ENCODE measurements at places on chromosomes 1 and 21.
A peak's percentile ranks its signal among the peaks of the same experiment; 100 is the strongest.

DNA sequence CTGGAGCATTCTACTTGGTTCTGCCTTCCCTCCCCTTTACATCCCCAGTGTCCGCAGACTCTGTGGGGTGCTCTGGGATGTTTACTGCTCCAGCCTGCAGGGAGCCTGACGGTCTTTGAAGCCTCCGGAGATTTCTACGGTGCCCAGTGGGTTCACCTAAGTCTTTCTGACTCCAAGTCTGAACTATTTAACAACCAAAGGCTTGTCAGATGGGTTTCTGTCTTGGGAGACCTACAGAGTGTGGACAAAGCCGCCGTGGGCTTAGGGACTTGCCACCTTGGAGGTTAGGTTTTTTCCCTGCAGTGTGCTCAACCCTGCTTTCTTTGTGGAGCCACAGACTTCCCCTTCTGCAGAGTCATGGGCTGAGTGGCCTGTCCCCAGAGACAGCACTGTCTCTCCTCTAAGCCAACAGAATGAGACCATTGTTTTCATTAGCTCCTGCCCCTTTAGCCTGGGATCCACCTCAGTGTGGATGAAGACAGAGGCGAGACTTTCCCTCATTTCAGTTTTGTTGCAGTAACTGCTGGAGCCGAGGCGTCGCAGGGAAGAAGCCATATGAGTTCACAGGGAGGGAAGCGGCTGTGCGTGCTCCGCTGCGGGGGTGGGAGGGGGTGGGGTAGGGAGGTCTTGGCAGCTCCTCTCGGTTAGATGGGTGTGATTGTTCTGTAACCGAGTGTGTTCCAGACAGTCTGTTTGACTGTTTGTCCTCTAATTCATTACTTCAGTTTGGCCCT lies 120.7 kb downstream of the CNIH3 start:
- DNase-seq, result no peak

DNA sequence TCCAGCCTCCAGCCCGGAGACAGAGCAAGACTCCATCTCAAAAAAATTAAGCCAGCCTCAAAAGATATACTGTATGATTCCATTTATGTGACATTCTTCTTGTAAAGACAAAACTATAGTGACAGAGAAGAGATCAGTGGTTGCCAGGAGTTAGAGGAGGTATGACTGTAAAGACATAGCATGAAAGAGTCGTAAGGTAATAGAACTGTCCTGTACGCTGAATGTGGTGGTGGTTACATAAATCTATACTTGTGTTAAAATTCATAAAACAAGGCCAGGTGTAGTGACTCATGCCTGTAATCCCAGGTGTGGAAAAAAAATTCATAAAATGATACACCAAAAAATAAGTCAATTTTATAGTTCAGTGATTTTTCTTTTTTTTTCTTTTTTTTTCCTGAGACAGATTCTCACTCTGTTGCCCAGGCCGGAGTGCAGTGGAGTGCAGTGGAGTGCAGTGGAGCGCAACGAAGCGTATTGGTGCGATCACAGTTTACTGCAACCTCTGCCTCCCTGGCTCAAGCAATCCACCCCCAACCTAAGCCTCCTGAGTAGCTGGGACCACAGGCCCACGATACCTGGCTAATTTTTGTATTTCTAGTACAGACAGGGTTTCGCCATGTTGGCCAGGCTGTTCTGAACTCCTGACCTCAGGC lies 84.9 kb upstream of the CXADR start:
- no peak for DNase-seq

DNA sequence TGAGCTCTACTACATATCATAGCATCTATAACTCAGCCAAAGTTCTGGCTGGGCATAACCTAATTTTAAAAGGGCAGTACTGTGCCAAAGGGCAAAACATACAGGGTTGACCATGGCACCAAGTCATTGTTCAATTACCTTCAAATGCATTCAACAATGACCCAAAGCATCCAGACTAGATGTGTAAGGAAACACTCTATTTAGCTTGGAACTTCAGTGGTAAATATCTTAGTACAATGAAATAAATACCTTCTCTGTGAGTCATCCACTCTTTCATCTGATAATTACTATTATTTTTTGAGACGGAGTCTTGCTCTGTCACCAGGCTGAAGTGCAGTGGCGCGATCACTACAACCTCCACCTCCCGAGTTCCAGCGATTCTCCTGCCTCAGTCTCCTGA lies 70.0 kb downstream of the NVL start:
- DNase-seq, result no peak

DNA sequence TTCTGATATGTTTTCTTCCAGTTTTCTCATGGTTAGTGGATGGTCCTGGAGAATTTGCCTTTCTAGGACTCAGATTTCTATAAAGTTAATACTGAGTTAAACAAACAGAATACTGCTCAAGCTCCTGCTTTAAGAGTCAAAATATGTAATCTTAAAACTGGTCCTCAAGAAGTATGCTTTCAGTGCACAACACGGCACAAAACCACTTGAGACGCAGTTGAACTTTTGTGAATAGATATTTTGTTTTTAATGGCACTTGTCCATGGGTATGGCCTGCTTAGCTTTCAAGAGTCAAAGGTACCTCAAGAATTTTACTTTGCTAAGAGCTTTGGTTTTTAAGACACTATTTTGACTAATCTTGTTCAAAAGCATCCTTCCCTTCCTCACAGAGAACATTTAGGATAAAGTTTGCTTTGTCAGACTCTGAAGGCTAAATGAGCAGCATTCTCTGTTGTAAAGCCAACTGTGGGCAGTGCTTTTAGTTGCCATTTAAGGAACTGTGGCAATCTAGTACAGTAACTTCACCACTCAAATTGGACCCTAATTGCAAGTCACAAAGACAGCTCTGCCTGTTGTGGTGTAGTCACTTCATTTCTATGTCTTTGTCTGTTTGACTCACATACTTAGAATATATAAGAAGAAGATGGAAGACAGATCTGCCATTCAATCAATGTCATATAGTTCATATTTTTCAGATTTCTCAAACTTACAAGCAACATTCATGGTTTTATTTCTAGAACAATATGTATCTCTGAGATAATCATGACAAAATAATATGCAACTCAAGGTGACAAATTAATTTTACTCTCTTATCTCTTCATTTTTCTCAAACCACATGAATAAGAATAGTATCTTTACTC lies 28.8 kb downstream of the SAMD13 start:
- DNase-seq, result no peak

GRCh38 chr21:45170987-45171386 lies 96.6 kb downstream of the ADARB1 start:
- DNase-seq, result no peak

- DNase-seq, result no peak
These were observed 2.9 kb upstream of the SHCBP1L start for GRCh38 chr1:182955596-182956588.

DNA sequence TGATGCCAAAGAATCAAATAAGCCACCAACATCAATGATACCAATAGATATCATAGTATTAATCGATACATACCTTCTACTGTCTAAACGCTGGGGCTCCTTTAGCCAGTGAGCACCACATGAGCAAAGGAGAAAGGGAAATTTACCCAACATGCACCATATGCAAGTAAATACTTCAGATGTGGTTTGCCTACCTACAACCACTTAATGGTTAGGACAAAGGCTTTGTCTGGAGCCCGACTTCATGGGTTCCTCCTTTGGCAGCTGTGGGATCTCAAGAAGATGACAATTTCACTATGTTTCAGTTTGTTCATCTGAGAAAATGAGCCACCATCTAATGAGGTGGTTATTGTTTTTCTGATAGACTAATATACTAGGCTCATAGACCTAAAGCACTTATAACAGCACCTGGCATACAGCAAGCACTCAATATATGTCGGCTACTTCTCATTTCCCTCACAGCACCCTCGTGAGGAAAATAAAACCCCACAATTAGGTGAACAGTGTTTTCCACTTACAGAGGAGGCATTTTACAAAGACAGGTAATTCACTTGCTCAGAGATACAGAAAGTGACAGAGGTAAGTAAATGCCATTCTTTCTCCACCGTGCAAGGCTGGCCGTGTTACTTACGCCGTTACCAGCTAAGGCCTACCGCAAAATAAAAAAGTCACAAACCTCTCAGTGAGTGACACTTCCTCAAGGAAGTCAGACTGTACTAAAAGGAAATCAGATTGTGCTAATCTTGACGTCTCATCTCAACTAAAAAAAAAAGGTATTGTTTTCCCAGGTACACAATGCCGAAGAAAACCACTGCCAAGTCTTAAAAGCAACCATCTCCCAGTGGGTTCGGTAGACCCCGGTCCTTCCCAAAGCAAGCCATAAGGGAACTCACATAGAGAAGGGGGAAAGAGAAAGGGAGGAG lies 1.6 kb downstream of the TTC13 start:
- DNase-seq, result no peak

GRCh38 chr1:24964811-24965570 lies 34.9 kb upstream of the RUNX3 start:
- peak; percentile 93 for DNase-seq

- no peak for DNase-seq
These were observed 69.7 kb upstream of the ZC3H12A start for GRCh38 chr1:37404711-37405110.

DNA sequence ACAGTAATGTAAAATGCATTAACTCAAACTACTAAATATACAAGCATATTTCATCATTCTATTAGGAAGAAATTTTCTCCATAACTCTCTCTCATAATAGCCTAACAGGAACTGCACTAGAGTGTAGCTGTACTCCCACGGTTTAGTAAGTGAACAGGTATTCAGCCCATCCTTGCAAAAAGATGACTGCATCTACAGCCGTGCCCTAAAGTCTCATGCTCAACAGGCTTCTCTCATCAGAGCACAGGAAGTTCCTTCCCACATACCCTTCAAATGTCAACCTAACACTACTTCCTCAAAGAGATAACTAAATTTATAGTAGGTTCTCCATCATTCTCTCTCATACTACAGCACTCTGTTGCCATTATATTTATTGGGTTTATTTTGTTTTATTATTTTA lies 251.6 kb downstream of the AKT3 start:
- peak; percentile 16 for DNase-seq

DNA sequence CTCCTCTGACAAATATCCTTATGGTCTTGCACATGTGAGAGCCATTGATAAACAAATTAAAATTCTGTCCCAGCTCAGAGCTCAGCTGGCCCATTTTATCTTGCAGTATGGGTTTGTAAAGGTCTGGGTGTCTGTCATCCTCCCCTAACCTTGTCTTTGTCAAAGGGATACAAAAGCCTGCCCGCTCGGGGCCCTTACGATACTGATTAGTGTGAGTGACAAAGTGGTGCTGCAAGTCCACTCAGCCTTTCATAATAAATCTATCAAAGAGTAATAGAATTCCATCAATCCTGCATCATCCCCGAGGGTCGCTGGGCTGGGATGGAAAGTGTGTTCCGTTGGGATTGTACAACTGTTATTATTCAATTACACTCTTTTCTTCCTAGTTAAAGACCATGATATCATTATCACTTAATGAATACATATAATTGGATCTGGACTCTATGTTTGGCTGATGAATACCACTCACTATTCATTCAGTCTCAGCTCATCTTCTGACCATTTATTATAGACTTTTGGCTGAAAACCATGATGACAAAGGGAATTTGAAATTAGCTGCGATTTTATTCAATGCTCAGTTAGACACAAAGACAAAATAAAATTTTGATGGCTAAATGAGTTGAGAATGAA lies 122.5 kb upstream of the FOXD3 start:
- no peak for DNase-seq

- DNase-seq, result no peak
These were observed 166.6 kb downstream of the ZC3H11B start for GRCh38 chr1:219446288-219446687.

- no peak for DNase-seq
These were observed 332.2 kb upstream of the USP24 start for GRCh38 chr1:55547405-55547804.
